ENCODE measurements at places on chromosomes 3 and 15.

DNA sequence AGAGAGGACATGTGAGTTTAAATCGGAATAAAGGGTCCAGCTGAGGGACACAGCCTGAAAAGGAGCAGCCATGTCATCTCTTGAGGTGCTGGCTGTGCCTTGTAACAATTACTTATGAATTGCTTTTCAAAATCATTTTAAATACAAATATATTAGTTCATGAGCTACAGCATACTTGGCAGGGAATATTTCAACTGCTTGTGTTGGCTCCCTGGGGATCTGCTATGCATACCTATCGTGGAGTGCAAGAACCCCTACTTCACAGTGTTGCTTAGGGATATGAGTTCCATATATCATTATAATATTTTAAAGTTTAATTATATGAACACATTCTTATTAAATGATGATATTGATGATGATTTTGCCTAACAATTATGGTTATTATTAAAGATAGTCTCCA lies 19.1 kb upstream of the P2RY14 start:
- DNase-seq = no peak

- no peak for DNase-seq
Observed at GRCh38 chr3:69389520-69390248, 3.8 kb upstream of the FRMD4B start.

DNA sequence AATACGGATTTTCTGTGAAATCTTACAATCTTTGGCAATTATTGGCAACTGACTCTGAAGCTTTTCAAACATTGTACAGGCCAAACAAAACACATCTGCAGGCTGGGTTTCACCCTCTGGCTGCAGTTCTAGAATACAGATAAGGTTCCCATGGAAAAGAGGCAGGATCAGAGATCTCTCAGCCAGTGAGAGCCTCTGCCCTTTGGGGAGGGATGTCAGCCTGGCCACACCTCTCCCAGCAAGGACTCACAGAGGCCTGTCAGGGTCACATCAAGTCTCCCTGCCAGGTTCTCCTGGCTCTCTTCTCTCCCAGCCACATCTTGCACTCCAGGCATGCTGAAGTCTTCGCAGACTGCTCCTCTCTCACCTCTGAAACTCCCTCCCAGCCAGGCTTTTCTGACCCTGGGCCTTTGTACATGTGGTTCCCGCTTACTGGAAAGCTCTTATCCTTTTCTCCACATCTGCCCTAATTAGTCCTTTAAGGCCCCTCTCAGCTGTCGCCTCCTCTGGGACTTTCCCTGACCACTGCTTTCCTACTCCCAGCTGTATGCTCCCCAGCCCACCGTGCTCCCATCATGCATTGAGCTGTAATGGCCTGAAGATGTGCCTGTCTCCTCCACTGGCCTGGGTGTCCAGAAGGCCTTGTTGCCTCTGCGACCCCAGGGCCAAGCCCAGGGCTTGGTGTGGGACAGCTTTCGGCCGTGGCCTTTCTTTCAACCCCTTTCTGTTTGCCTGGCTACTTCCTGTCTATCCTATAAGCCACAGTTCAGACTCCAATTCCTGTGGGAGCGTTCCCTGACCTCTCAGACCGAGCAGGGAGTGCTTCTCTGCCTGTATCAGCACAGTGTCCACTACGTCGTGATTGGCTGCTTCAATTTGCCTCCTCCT lies 4.3 kb downstream of the RBP1 start:
- DNase-seq = no peak

GRCh38 chr3:153250446-153250845 lies 88.4 kb downstream of the RAP2B start:
- DNase-seq = no peak

GRCh38 chr15:79601405-79602086 lies 169.4 kb downstream of the MINAR1 start:
- no peak for DNase-seq

GRCh38 chr15:89168316-89168833 lies 53.0 kb downstream of the RLBP1 start:
- no peak for DNase-seq

DNA sequence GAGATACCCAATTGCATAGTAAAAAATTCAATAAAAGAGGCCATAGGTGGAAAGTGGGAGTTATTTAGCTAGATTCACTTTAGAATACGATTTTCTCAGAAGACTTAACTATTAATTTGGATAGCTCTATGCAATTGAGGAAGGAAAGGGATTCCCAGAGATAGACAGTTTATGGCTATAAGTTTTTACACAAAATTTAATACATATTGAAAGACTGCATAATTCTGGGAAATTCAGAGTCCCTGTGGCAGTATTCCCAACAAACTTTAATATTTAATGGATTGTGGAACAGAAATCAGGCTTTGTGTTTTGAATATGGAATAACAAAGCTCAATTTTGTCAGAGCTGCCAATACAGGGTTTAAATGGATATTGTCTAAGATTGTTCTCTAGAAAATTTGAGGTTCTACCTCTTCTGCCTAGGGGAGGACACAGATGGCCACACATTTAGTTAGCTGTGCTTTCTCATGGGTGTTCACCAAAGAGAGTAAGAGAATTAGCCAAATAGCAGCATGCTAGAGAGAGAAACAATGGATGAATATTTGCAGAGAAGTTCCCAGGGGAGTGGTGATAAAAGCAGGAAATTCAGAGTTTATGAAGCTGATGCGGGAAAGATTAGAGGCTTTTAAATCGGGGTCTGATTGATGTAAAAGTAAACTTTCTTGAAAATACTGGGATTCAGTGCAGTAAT lies 8.5 kb downstream of the ISL2 start:
- DNase-seq = no peak

DNA sequence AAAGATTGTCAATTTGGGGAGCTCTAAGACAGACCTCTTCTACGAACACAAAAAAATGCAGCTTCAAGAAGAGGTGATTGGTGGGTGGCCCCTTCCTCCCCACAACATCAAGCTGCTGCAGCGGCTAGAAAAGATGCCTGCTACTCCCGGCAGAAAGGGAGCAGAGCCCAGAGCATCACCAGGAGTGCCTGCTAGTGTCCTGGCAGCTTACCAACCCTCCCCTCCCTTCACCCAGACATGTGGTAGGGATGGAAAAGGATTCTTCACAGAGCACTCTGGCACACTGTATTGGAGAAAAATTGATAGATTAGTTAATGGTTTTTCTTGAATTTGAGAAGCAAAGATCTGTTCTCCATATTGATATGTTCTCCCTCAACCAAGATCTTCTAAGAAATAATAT lies 10.8 kb downstream of the IP6K1 start:
- no peak for DNase-seq

DNA sequence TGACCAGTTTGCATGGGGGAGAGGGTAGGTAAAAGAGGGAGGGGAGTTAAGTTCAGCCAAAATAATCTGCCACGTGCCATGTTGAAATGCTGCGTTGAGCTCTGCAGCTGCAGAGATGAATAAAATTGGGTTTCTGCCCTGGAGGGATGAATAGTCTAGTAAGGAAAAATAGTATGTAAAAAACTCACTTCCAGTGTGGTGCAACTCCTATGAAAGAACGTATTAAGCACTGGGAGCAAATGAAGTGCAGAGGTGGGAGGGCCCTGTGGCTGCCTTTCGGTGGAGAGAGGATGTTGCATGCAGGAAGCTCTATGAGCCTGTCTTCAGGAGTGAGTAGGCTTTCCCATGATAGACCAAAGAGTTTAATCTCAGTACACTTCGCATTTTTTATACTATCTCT lies 8.6 kb downstream of the CEP63 start:
- no peak for DNase-seq

GRCh38 chr3:146187334-146187950 lies 26.5 kb upstream of the PLOD2 start:
- DNase-seq = no peak

GRCh38 chr15:71804695-71805470 lies 5.5 kb upstream of the NR2E3 start:
- no peak for DNase-seq

DNA sequence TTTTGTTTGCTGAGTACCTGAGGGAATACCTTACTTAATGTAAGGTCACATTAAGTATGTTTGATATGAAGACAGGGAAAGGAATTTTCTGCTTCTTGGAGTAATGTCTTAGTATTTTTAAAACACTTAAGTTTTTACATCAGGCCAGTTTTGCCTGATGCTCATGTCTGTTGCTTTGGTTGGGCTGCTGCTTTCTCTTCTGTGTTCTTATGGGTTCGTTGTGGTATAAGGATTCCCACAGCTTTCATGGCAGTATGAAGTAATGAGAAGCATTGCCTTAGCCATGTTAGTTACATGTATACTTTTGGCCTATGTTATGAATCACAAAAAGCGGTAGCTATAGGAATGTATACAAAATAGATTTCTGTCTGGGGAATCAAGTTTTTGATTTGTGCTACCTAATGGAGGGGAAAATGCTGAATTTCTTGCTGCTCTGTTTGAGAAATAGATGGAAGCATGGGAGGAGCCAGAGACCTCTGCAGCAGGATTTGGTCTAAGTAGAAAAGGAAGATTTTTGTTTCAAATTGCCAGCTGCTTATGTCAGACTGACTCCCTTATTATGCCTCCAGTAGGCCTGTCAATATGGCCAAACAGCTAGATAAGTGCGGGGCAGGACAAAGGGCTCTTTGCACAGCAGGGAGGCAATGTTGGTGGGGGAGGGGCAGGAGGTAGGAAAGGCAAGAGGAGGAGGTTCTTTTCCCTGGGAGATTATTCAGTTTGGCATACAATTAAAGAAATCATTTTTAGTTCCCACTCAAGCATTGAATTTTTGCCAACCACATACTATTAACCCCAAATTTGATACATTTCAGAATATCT lies 5.2 kb downstream of the SETD5 start:
- DNase-seq = no peak

DNA sequence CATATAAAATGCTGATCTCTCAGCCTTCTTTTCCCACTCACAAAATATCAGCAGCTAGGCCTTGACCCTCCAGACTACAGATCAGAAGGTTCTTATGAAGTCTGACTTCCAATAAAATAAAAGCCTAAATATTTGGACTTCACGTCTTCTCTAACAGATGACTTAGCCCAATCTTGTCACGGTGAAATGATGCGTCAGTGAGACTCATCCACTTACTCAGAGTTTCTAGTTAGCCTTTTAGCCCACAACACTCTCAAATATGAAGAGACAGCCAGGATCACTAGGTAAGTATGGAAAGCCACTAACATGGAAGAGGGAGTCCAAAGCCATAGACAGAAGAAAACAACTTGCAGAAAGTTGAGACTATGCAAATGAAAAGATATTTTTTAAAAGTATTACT lies 601.2 kb downstream of the PYDC2 start:
- no peak for DNase-seq

DNA sequence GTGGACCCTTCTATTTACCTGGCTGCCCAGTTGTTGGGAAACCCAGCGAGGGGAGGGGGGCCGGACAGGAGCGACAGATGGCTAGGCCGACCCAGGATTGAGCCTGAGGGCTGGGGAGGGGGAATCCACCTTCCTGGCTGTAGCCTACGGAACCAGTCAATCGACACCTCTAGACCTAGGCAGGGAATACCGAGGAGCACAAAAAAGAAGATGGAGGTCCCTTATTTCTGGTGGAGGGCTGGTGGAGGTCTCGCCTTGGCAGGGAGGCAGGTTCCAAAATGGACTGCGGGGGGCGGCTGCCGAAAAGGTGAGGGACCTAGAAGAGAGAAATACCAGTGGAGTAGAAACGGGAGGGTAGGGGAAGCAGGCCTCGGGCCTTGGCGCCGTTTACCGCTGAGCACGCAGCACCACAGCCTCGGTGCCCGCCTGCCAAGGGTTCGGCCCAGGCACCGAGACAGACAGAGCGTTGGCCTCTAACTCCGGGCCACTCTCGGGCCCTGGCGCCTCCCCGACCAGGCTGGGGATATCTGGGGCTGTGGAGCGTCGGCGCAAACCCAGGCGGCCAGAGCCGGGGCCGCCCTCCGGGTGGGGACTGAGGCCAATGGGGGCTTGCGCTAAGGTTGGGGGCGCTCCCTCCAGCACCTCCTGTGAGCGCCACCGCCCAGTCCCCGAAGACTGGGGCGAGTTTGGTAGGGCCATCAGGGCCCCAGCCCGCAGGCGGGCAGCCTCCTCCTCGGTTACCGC lies 1.6 kb downstream of the ANKRD63 start:
- DNase-seq = no peak

GRCh38 chr3:127911421-127911931 lies 3.6 kb upstream of the KBTBD12 start:
- DNase-seq = no peak

DNA sequence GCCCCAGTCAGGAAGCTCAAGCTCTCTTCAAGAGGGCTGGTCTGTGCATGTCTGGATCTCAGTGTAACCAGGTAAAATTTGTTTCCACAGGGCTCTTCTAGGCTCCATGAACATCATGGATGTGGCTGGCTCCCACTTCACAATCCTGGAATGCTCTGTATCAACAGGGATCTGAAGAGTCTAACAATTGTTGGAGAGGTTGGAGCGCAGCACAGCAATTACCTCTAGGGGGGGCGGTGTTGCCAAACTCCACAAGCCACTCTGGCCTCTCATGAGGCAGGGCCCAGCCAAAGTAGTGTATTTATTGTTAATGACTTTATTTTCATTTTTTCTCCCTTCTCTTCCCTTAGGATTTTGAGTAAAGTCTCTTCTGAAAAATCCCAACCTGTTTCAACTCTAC lies 6.1 kb upstream of the EIF2B5 start:
- DNase-seq = no peak

GRCh38 chr3:64650715-64651114 lies 37.1 kb downstream of the ADAMTS9 start:
- no peak for DNase-seq

GRCh38 chr3:119481079-119481478 lies 12.3 kb downstream of the POGLUT1 start:
- no peak for DNase-seq

All from activated T-cell treated with anti-CD3 and anti-CD28 coated beads, Interleukin-2, amount 50 U/mL, for 4 hours (primary cell).